Vagina (tissue), 2 donors: ENCODE measurements at places on chromosomes 11 and 22. TPM values are rescaled to one million over a fixed set of nuclear protein-coding genes. Genes with fewer than 3 reads are reported as not detected.

GLYATL1 gene
- total RNA-seq, result not detected

SYT13 gene
- total RNA-seq, result 1.2 TPM

DEPDC7 gene
- 2.5 TPM for total RNA-seq

DNA sequence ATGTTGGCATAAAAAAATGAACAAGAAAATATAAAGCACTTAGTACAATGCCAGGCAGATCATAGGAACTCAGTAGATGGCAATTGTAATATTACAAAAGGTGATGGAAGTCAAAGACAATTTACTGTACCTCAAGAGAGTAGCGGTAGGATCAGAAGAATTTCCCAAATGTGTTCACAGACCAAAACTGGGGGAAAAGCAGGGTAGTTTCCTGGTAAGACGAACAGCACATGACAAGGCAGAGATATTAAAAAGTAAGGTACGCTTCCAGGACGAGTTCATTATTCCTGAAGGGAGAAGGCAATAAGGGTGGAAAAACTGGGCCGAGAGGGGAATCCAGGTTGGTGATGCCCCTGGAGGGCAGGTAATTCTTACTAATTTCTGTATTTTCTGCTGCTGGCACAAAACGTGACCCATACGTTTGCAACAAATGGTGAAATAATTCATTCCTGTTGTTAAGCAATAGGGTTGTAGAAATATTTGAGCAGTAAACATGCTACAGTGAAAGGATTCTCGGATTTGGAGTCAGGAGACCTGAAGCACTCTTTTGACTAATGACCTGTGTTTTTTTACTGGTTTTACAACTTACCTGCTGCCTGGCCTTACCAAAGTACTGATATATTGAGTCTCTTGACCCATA lies 786 bp upstream of the ANKRD42 start:
- no peak for DNase-seq
- peaks cover 50% of the 10 kb centered on the region for H3K4me1 ChIP-seq
- H3K27me3 ChIP-seq, result no peaks in the 10 kb centered on the region
- H3K27ac ChIP-seq, result peak overlapping the region; percentile 77
- peak overlapping the region; percentile 88 for H3K4me3 ChIP-seq
